NCI-H2029 treated with DMSO at 0.1 percent for 48 hours (cell line): ENCODE measurements at places on chromosomes 3 and 15.

DNA sequence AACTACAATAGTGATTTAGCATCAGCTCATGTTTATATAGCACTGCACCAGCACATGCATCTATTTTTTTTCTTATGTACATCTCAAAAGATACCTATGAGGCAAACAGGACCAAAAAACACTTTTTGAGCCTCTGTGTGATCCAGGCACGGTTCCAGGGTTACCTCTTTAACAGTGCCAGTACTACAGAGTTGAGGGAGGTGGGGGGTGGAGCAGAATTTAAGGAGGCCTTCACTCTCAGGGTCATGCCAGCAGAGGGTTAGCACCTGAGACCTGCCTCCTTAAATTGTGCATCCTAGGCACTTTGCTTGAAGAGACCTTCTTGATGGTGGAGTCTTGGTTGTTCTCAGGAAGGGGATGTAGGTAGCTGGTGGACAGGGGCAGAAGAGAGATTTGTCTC lies 150.3 kb upstream of the TBL1XR1 start:
- DNase-seq = no peak

- no peak for DNase-seq
Measured at GRCh38 chr3:134944429-134944828, 149.4 kb downstream of the EPHB1 start.

DNA sequence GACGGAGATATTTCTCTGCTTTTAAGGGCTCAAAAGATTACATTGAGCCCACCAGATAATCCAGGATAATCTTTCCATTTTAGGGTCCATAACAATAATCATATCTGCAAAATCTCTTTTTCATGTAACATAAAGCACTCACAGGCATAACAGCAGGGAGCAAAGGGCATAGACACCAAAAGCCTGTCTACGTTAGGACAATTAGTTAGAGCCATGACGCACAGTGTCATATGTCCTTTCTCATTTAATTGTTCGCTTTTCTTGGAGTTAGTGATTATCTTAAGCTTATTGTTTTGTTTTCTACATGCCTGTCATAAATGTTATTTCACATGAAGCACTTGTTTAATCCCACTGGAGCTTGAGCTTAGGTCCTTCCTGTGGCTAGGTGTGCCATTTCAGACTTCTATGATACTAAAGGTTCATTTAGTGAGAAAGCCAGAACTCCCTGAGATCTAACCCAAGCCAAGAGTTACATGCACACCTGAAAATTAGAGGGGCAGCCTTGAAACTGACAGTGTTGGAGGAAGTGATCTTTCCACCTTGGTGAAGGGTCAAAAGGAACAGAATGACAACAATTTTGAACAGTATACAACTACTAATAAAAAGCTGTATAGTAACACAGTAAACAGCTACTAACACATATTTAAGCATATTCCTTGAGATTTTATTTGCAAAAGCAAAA lies 11.7 kb upstream of the HHATL start:
- DNase-seq = no peak

- DNase-seq = no peak
Measured at GRCh38 chr15:92429378-92430068, 35.8 kb downstream of the ST8SIA2 start.

- no peak for DNase-seq
Measured at GRCh38 chr3:72630969-72631344, 217.3 kb downstream of the SHQ1 start.

DNA sequence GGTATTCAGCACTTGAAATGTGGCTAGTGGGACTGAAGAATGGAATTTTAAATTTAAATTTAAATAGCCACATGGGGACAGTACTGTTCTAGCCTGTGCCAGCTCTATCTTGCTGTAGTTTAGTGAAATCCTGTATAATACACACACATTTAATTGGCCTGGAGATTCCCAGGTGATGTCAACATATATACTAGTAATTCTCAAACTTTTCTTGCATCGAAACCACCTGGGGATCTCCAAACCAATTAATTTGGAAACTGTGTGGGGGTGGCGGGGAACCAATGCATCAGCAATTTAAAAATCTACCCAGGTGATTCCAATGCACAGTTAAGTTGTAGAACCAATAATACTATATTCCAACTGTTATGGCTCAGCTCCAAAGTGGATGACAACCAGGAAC lies 228.9 kb upstream of the MRPL3 start:
- DNase-seq = no peak

- peak; percentile 31 for DNase-seq
Measured at GRCh38 chr15:70353606-70354345, 256.1 kb upstream of the TLE3 start.

- DNase-seq = no peak
Measured at GRCh38 chr3:195873971-195874370, 34.4 kb downstream of the TNK2 start.

GRCh38 chr3:4889896-4890295 lies 89.3 kb upstream of the BHLHE40 start:
- DNase-seq = no peak

GRCh38 chr3:1330107-1330506 lies 237.3 kb downstream of the CNTN6 start:
- no peak for DNase-seq

GRCh38 chr3:50233176-50233575 lies 2.8 kb upstream of the GNAI2 start:
- no peak for DNase-seq

GRCh38 chr3:10263646-10264363 lies 15.5 kb downstream of the TATDN2 start:
- DNase-seq = no peak

DNA sequence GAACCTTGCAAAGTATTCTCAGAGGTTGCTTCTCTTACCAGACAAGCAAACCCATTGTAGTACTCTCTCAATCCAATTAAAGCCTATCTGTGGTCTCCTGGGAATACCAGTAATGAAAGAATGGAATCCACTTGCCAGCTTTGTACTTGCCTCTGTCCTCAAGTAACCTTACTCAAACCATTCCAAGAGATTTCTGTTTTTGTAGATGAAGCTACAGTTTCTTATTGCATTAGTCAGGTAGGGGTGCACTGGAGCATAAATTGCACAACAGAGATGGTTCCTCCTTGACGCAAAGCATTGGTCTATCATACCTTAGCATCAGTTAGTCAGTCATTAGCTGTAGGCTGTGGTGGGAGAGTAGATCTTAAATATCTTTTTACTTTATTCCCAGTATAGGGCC lies 52.9 kb downstream of the BTLA start:
- DNase-seq = no peak

GRCh38 chr3:11850003-11850402 lies 3.3 kb upstream of the TAMM41 start:
- DNase-seq = no peak

- no peak for DNase-seq
Measured at GRCh38 chr15:67865331-67865730, 25.5 kb upstream of the RNU6-1 start.

- no peak for DNase-seq
Measured at GRCh38 chr15:68672781-68673205, 94.0 kb downstream of the CORO2B start.

DNA sequence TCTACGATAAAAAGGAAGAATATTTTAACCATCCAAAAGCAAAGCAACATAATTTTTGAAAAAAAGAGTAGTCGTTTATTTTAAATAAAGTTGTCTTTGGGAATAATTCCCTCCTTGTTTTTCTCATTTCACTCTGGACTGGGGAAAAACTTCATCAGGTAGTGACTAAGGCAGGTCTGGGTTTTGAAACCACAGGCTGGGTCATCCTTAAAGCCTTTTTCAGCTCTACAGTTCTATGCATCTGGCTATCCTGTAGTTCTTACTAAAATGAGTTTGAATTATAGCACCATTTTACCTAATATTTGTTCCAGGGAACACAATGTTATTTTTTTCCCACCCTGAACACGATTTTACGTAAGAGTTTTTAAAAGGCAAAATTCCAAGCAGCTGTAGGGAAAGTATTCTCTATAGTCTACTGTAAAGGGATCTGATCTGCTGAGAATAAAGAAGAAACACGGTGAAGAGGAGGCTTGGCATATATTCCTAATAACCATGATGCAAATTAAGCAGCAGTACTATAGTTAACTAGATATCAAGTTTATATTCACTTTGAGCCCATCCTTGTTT lies 107.7 kb downstream of the OSBPL10 start:
- DNase-seq = no peak

DNA sequence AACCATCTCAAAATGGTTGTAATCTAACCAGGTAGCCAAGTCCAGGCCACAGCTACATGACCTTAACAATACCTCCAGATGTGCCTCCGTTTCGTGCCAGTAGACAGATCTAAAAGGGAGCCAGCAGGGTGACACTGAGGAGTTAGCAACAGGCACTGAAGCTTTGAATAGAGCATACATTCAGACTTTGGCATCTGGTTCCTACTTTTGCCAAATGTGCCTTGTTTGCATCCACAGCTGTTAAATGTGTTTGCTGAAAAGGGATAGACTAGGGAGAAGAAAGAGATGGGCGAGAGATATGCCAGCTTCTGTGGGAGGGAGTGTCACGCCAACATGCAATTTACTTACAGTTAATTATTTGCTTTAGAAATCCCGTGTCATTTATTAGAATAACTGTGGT lies 1433.9 kb upstream of the CADM2 start:
- DNase-seq = no peak

GRCh38 chr3:119529883-119530282 lies 29.5 kb downstream of the CD80 start:
- no peak for DNase-seq

DNA sequence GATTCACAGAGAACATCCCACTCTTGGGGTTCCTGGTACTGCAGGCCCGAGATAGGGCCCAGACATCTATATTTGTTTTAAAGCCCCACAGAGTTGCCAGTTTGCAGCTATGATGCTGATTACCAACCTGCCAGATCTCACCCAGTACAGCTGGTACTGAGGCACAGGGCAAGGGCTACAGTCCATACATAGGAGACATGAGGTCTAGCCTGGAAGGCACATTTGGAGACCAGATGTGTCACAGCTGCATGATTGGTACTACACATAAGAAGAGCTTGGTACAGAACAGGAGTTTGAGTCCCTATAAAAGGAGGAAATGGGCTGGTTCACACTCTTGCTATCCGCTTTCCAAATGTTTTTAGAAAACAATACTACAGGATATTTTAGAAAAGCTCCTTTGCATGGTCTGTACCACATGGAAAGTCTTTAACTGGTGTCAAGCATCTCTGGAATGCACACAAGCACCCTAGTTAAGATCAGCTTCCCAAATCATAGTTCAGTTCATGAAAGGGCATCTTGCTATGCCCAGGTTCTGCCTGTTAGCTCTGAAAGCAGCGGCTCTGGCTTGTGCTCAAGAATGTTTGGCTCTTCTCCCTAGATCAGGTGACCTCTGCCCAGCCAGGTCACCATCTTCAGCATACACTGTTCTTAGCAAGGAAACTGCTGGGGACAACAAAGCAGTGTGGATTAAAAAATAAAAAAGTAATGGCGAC lies 20.6 kb downstream of the MTMR14 start:
- no peak for DNase-seq

DNA sequence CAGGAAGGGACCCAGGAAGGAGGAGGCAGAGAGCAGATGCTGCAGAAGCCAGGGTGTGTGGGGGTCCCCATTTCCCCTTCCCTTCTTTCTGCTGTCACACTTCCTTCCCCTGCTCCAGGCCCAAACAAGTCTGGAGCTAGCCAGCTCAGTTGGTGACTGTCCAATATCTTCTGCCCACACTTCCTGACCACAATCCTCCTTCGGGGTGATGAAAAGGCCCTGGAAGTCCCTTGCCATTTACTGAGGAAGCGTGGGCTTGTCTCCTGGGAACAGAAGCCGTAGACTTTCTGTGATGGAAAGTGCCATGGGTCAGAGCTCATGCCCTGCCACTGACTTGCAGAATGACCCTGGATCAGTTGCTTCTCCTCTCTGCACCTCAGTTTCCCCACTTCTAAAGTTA lies 39.0 kb downstream of the ANAPC13 start:
- DNase-seq = no peak
